Left forelimb (tissue), 1 donor: ENCODE measurements at places on chromosomes 3 and 15.
A peak's percentile ranks its signal among the peaks of the same experiment; 100 is the strongest.

DNA sequence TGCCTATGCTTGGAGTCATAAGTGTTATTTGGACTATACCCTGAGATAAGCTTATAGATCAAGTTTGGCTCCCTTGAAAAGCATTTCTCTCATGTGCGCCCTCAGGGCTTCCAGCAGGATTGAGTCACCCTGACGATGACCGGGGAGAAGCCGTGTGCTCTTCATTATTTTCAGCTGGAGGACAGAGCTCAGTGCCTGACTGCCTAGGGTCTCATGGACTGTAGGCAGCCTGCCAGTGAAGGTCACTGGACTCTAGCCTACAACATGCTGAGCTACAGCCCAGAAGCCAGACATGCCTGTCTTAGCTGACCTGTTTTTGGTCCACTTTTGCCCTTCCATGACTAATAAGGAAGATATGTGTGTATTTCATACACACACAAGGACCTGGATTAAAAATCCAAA, 31.6 kb upstream of the NUDT16 start:
- DNase-seq: no peak

- DNase-seq: no peak
Observed at GRCh38 chr3:53295410-53295809, 39.6 kb upstream of the TKT start.

DNA sequence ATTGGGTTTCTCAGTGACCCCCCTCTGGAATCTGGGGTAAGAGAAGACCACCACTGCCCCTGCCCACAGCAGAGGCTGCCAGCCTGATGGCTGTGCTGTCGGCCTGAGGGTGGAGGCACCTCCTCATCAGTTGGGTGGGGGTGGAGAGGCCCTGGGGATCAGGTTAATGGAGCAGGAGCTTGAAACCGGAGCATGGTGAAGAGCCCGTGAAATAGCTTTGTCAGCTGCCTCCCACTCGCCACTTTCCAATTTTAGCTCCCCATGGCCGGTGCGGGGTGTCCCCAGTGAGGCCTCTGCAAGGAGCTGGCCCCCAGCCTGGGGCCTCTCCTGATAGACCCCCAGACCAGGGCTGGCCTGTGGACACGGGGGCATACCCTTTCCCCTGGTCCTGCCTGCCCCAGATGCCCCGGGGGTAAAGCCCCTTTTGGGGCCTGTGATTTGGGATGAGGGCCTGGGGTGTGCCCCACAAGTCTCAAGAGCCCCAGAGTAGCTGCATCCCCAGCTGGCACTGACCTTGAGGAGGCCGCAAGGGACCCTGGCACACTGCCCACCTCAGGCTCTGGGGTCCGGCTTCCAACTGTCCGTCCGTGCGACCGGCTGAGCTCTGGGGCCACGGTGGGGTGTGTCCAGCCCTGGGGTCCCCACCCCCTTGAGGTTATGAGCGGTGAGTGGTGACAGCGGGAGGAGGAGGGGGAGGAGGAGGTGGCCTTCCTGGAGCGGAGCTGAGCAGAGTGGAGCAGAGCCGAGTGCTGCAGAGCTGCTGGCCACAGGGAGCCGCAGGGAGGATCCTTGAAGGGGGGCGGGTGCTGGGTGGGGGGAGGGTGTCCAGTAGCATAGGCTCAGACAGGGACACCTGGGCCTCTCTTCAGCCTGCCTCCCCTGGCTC, at the start of gene HHATL:
Gene HHATL (minus strand): TSS at position 733 of the 886 bp plus-strand sequence. CDS start 1,972 bp downstream, outside the sequence.
- DNase-seq: peak; percentile 60

DNA sequence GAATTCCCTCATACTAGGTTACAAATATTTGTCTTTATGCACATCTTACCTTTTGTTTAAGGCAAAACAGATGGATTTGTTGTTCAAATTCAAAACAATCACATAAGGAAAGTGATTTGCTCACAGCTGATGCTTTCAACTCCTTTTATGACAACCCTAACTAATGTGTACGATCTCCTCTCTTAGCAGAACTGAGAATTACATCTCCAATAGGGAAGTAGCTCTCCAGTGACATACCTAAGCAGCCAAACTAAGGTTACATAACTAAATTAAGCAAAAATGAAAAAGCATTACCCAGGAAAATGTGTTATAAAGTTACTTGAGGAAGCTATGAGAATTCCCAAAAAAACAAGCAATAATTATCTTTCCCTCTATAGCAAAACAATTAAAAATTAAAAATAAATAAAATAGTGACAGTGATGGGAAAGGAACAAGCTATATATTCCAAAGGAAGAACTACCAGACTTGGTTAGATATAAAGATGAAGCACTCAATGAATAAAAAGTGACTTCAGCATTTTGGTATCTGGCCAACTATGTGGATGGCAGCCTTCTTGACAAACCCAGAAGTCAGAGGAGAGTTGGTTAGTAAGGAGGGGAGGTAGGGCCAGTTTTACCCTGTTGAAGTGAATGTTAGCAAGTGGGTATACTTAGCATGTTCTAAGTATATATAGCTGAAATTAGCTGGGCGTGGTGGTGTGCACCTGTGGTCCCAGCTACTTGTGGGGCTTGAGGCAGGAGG, 32.4 kb downstream of the PEAK1 start:
- no peak for DNase-seq

DNA sequence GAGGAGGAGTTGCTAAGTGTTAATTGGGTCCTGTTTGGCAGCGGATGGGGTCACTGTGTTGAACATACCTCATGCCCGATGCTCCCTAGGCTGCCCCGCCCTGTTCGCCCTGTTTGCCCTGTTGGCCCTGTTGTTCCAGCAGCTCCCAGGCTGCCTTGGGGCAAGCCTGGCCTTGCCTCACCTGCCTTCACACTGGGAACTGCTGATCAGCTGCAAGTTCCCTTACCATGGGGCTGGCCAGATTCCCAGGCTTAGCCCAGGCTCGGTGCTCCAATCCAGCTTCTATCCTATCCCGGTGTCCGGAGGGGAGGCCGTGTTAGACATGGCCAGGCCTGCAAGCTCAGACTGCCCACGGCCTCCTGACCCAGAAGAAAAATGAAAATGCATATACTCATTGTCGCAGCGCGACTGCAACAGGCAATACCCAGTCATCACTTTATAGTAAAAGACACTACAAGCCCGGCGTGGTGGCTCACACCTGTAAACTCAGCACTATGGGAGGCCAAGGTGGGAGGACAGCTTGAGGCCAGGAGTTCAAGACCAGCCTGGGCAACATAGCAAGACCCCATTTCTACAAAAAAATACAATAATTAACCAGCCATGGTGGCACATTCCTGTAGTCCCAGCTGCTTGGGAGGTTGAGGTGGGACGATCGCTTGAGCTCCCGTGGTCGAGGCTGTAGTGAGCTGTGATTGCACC, 42.9 kb upstream of the ZNF710 start:
- no peak for DNase-seq

- DNase-seq: peak; percentile 46
Observed at GRCh38 chr3:53823956-53824657, 22.1 kb downstream of the CHDH start.

GRCh38 chr3:104040896-104041295, 1325.8 kb upstream of the ALCAM start:
- no peak for DNase-seq

- DNase-seq: no peak
Observed at GRCh38 chr3:13193320-13194284, 120.4 kb upstream of the IQSEC1 start.

DNA sequence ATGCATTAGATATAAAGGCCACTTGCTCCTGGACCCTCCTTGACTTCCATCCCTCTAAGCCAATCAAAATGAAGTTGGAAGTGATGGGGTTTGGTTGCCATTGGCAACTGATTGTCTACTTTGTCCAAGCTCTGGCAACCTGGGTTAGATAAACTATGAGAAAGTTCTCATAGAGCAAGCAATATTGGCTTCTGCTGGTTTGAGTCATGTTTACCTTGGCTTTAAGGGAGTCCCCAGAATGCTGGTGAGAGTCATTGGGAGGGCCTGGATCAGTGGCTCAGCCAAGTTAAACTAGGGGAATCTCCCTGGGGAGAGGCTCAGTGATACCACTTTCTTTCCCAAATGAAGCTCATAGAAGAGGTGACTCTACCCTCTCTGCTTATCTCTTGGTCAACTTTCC, 176.3 kb upstream of the ROPN1 start:
- DNase-seq: no peak

- DNase-seq: no peak
Observed at GRCh38 chr15:88012233-88012632, 244.3 kb downstream of the NTRK3 start.

- DNase-seq: no peak
Observed at GRCh38 chr3:194488055-194488742, 1.4 kb upstream of the ATP13A3 start.

- no peak for DNase-seq
Observed at GRCh38 chr15:46174122-46174521, 539.3 kb downstream of the SQOR start.

- DNase-seq: no peak
Observed at GRCh38 chr15:63251701-63252100, 25.7 kb upstream of the APH1B start.

DNA sequence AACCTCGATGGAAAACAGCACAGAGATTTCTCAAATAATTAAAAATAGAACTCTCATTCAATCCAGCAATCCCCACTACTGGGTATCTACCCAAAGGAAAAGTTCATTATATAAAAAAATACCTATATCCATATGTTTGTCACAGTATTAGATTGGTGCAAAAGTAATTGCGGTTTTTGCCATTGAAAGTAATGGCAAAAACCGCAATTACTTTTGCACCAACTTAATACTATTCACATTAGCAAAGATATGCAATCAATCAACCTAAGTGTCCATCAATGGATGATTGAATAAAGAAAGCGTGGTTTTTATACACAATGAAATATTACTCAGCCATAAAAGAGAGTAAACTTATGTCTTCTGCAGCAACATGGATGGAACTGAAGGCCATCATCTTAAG, 12.2 kb upstream of the CCDC54 start:
- no peak for DNase-seq

GRCh38 chr3:107216711-107217110, 160.5 kb upstream of the CCDC54 start:
- DNase-seq: no peak

GRCh38 chr15:25536801-25537611, 98.2 kb upstream of the UBE3A start:
- no peak for DNase-seq

- no peak for DNase-seq
Observed at GRCh38 chr15:27487846-27488245, 516.9 kb downstream of the GABRG3 start.
